SW 1271 (cell line): ENCODE measurements at places on chromosomes 7 and 10.

DNA sequence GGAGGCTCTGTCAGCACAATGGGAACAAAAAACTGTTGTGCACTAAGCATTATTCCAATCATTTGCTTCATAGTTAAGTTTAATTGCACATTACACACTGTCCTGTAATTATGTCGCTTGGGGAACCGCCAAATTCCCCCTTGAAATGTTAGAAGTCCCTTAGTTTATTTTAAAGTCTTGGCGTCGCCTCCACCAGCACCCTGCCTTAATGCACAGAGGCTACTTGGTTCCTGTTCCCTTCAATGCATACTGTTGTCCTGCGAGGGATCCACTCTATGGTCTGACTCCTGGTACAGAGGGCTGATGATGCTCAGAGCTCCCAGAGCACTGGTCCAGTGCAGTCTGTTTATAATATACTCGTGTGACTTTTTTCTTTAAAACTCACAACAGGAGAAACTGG lies 330.7 kb downstream of the ELMO1 start:
- DNase-seq = no peak

DNA sequence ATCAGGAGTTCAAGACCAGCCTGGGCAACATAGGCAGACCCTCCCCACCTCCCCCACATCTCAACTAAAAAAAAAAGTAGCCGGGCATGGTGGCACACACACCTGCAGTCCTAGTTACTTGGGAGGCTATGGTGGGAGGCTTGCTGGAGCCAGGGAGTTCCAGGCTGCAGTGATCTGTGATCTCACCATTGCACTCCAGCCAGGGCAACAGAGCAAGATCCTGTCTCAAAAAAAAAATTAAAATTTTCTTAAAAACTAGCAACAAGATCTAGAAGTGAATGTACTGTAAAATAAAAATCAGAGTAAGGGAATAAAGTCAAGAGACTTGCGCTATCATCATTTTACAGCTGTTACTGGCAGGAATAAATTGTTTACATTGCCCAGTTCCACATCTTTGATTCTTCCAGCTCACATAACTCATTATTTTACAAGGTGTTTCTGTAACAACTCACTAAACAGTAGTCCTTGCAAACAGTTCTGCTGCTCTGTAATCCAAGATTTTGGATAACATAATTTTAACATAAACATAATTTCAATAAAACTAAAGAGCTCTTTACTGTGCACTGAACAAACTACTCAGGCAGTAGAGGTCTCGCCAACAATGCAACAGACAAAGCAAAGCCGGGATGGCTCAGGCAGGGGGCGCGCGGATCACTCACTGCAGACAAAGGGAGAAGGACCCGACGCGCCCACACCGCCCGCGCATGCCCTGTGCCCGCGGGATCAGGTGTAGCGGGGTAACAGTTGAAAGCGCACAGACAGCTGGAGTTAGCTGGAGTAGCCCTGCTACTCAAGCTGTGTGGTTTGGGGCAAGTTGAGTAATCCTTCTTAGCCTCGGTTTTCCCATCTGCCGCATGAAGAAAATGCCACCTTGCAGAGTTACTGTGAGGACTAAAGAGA lies 73.3 kb upstream of the NFE2L3 start:
- DNase-seq = no peak

- DNase-seq = peak; percentile 96
These were observed 5.3 kb upstream of the C1GALT1 start for GRCh38 chr7:7177044-7177517.

GRCh38 chr10:121788717-121789116 lies 139.1 kb downstream of the ATE1 start:
- no peak for DNase-seq

GRCh38 chr10:53638006-53638405 lies 865.4 kb upstream of the MBL2 start:
- no peak for DNase-seq

GRCh38 chr7:16715928-16716327 lies 37.6 kb upstream of the TSPAN13 start:
- no peak for DNase-seq

DNA sequence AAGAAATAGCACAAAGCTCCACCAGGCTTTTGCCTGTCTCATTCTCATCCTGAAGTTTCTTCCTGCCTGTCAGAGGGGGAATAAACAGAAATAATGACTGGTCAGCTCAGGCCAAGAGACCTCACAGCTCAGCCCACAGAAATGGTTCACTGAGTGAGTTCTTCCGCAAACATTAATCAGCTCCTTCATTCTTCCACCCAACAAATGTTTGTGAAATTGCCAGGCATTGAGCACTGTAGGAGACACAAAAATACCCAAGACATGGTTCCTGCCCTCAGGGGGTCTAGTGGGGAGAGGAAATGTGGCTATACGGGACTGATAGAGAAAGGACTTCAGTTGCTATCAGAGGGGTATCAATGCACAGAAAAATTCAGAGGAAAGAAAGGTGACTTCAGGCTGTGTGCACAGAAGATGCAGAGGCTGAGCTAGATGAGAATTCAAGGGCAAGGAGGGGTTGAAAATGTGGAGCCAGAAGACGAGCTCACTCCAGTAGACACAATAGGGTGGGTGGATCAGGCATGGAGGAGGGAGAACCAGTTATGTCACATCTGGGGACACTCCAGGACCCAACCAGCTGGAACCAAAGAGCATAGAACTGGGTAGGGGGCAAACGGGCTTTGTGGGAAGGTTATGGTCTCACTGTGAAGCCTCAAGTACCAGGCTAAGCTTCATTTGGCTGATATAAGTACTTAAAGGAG lies 20.9 kb downstream of the MYOF start:
- DNase-seq = no peak

- peak; percentile 87 for DNase-seq
These were observed 58.1 kb upstream of the ST8SIA6 start for GRCh38 chr10:17512341-17513001.

DNA sequence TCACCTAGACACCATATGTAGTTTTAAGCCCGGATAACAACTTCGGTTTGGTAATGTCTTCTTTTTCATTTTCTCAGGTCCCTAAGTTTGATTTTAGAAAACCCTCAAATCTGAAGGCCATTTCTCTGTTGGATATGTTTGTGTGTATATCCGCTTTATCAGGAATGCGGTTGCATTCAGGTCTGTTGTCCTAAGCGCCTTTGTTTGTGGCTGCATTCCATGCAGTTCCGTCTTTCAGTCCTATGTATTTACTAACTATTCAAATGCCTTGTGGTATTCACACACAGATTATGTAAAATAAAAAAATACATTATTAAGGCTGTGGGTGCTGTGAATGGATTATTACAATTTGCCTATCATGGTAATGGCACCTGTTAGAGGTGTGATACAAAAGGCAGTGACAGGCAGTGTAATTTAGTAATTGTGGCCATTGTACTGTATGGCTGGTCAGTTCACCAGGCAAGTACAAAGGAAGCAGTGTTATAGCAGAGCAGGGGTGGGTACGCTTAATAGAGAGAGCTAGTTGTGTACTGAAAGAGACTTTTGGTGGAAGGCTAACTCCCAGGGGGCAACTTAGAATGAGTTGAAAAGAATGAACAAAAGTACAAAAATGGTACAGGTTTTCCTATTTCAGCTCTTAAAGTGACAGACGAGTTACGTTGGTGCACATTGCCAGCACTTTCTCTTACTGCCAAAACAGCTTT lies 136.4 kb downstream of the VTI1A start:
- DNase-seq = no peak

DNA sequence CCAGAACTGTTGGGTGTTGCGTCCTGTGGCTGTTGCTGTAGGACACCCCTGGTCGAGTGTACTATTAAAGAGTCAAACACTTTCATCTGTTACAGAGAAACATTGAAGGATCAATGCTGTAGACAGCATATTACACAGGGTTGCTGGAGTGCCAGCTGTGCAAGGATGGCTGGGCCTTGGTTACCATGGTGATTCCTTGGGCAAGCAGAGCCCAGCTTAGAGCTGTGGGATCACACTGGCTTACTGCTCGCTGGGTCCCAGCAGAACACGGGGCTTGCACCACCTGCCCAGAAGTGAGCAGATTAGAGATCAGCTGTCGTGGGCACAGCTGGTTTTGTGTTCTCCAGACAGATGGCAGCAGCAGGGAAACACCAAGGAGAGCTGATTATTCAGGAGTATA lies 76.0 kb downstream of the GPR141 start:
- no peak for DNase-seq

DNA sequence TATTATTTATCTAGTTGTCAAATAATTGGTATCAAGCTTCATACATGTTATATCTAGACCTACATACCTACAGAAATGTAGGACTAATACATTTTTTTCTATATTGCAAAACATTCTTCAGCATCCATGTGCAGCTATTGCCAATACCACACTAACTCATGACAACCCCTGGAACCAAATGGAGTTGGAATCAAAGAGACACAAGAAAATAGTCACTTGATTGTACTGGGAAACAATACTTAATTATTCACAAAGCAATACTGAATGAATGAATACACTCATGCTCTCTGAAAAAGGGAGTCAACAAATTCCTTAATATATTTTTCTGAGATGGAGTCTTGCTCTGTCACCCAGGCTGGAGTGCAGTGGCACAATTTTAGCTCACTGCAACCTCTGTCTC lies 10.4 kb upstream of the CFAP43 start:
- DNase-seq = no peak

- DNase-seq = no peak
These were observed 7.7 kb upstream of the CCDC172 start for GRCh38 chr10:116316503-116316902.

DNA sequence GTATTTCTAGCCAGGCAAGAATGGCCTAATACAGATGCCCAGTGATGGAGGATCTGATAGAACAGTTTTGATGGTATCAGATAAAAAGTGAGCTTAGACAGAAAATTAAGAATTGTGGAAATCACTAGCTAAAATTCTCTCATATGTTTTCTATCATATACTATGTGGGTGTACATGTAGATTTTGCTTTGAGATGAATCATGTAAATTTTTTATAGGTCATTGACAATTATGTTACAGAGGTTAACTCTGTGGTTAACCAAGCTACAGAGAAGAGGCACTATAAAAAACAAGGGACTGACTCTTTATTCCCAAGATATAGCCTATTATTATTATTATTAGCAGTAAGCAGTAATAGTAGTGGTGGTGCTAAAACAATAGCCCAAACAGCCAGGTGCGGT lies 156.5 kb downstream of the ITGA8 start:
- no peak for DNase-seq

DNA sequence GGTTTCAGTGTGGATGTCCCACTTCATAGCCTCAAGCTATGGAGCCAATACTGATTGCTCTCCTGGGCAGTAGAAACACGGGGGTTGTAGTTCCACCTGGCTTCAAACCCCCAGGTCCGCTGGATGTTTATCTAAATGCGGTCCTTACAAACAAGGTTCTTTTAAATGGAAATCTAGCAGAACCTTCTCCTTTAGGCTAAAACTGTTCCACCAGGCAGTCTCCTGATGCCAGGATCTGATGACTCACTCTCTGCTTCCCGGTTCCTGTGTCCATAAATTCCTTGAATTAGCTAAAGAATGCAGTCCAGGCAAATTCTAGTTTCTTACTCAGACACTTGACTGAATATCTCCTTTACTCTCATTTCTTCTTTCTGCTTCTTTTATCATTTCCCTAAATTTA lies 108.4 kb upstream of the FAM3C start:
- no peak for DNase-seq

DNA sequence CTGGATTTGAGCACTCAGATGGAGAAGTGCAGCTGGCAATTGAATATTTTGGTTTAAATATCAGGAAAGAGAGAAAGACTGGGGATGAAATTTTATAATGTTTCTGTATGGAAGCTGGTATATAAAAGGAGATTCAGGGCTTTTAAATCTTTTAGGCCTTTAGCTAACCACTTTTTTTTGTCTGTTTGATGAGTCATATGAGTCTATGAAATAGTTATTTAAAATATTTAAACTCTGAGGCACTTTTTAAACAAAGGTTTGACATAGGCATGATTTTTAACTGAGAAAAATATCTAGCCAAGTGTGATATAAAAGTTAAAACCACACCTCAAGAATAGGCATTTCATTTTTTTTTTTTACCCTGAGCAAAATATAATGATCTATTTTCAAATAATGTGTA lies 944.3 kb downstream of the GATA3 start:
- no peak for DNase-seq

DNA sequence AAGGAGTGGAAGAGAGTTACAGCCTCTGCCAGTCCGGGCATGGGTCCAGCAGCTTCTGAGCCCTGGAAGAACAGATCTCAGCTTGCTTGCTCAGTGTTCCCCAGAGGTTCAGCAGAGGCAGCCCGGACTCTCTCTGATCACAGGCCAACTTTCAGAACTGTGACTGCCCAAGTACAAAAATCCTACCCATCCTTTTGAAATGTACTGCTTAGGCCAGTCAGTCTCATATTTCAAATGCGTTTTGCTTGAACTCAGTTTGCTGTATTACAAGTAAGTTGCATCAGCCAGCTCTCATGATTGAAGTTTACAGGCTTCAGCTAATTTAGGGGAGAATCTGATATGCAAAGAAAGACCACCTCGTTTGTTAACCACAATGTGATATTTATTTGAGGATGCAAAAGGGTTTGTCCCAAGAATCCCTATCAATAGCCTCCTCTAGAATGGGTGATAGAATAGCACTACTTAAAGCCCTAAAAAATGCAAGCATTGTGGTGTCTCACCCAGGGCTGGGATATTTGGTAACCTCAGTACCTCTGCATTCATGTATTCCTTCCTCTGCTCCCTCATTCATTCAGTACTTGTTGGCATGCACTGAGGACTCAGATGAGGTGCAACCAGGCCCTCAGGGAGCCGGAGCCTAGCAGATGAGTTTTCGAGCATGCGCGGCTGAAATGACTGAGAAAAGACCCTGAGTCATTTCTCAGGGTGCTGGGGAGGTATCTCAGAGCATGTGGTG lies 7.0 kb downstream of the AIMP2 start:
- DNase-seq = no peak

DNA sequence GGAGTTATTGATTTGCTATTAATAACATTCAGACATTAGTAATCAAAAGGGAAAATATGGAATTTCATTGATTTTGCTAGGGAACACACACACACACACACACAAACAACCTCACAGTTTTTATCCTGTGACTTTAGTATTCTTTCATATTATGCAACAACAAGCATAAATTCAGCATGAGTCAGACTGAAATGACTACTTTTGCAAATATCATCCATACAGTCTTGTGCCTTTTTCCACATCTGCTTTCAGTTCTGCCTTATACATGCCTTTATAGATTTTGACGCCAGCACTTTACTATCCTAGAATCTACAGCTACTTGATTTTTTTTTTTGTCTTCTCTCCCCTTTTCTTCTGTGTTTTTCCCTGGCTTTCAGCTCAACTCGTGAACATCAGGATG lies 975.8 kb upstream of the LRRTM3 start:
- DNase-seq = peak; percentile 36

DNA sequence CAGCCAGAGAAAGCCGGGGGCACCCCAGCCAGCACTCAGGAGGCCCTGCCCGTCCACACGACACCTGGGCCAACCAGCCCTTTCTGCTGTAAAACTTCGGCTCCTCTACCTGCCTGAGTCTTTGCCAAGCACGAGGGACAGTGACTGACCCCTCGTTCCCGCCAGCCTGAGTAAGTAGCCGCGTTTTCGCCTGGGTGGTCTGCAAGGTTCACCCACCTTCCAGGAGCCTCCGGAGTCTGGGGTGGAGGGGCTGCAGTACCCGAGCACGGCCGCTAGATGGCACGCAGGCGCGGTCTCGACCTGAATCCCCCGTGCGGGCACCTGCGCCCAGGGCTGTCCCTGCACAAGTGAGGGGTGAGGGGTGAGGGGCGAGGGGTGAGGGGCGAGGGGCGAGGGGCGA lies 192.7 kb downstream of the PTPRN2 start:
- no peak for DNase-seq

- DNase-seq = no peak
These were observed 147.5 kb downstream of the RAB11FIP2 start for GRCh38 chr10:117899181-117899683.
